ENCODE measurements at places on chromosomes 1 and 21.
A peak's percentile ranks its signal among the peaks of the same experiment; 100 is the strongest.

DNA sequence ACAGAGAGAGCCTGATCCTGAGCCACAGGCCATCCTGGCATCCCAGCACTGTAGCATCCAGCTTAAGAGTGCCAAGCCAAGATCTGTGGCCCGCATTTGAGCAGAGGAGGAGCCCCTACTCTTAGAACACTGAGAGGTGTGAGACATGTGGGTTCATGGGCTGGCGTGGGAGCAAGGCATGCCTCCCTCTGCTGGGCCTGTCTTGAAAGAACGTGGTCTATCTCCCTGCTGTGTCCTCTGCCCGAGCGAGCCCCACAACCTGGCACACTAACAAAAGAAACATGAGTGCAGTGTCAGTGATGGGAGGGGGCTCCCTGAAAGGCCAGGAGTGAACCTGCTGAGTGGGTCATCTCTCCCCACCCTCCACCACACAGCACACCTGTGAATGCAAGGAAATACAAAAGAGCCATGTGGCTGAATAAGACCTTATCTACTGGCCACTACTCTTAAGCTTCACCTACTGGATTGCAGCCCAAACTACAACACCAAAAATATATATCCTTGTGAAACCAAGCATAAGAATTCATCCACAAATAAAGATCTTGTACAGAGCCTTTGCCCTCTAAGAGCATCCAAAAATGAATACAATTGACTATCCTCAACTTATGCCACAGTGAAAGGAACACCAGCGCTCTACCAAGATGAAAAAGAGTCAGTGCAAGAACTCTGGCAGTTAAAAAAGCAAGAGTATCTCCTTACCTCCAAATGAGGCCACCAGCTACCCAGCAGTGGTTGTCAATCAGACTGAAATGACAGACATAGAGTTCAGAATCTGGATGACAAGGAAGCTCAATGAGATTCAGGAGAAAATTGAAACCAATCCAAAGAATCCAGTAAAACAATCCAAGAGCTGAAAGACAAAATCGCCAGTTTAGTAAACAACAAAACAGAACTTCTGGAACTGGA lies 259.4 kb upstream of the DAB1 start:
- DNase-seq, result no peak

DNA sequence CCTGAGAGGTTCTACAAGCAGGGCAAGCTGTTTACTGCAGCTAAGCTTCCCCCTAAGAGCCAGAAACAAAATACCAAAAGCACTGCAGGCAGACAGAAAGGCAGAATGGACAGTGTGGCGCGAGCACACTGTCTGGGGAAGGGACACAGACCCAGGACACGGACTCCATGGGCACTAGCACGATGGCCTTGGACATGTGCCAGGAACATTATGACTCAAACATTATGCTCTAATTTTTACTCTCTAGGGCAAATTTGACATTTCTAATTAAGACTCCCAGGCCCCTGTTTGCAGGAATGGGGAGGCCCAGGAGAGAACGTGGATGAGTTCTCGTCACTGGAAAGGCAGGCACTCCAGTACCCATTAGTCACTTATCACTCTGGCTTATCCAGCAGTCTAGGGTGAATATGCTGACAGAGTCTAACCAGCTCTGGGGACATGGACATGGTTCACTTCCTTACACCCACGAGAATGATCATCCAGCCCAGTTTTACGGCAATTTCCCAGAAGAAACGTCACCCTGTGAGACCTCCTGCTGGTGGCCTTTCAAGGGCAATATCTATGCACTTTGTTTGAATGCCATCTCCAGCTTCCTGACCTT lies 45.1 kb downstream of the CAPN8 start:
- DNase-seq, result no peak

DNA sequence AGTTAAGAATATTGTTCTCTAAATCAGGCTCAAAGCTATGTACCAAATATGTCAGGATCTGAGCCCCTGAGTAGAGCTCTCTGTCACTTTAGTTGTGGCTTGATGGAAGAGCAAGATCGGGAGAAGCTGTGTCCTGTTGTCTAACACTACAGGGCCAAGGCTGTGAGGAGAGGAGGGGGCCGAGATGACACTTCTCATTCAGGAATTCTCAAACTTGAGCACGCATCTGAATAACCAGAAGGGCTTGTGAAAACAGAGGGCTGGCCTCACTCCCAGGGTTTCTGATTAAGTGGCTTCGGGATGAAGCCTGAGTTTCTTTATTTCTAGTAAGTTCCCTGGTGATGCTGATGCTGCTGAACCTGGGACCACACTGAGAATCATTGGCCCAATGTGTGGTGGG lies 209.2 kb upstream of the DAB1 start:
- DNase-seq, result no peak

DNA sequence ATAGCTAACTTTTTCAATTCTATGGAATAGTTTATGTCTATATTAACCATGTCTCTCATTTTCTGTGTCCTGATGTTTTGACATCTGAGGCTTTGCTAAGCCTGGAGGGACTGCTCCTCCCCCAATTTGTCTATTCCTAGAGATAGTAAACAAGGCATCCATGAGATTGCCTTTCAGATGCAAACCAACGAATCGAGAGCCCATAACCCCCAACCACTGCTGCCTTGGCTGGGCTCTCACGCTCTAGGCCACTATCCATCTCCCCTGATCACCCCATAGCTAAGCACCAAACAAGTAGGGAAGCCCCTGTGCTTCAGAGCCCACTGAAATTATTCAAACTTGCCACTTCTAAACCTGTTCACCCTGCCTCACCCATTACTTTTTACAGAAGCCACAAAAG lies 437.7 kb downstream of the SETD4 start:
- no peak for DNase-seq

DNA sequence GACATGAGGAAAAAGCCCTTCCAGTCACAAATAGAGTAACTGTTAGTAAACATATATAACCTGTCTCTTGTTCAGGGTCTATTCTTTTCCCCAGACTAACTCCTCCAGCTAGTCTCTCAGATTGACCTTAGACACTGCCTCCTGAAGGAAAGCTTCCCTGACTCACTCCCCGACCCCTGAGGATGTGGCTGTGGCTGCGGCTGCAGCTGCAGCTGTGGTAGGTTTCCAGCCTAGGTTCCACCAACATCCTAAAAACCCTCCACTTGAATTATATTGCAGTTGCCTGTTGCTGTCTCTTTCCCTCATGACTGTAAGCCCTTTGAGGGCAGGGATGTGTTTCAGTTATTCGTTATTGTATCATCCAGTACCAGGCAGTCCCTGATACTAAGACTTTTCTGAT lies 132.9 kb upstream of the C1orf21 start:
- no peak for DNase-seq

DNA sequence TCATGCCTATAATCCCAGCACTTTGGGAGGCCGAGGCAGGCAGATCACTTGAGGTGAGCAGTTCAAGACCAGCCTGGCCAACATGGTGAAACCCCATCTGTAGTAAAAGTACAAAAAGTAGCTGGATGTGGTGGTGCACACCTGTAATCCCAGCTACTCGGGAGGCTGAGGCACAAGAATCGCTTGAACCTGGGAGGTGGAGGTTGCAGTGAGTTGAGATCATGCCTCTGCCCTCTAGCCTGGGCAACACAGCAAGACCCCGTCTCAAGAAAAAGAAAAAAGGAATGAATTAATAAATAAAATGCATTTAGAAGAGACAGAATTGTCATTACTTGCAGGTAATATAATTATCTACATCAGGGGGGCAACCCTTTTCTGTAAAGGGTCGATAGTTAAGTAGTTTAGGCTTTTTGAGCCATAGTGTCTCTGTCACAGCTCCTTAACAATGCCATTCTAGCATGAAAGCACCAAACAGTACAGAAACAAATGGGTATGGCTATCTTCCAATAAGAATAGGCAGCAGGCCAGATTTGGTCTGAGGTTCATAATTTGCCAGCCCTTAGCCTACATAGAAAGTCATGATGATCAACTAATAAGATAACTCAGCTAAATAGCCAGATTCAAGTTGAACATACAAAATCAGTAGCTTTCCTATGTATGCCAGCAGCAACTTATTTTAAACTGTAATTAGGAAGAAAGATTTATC lies 56.8 kb downstream of the RPRD2 start:
- no peak for DNase-seq

DNA sequence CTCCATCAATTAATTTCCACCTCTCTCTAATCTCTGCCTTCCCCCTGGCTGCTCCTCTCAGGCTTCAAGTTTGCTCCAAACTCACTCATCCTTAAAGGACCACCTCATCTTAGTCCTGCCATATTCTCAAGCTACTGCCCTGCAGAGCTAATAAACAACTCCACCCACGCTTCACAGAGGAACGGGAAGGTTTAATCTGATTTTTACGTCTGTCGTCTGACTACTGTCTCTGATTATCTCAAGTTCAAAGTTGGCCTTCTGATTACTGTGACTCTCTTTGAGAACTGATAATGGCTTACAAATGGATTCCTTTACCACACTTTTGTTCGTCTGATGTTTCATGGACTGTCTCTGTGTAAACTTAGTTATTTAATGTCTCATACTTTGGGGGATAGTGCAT lies 7.6 kb upstream of the CPT2 start:
- no peak for DNase-seq

DNA sequence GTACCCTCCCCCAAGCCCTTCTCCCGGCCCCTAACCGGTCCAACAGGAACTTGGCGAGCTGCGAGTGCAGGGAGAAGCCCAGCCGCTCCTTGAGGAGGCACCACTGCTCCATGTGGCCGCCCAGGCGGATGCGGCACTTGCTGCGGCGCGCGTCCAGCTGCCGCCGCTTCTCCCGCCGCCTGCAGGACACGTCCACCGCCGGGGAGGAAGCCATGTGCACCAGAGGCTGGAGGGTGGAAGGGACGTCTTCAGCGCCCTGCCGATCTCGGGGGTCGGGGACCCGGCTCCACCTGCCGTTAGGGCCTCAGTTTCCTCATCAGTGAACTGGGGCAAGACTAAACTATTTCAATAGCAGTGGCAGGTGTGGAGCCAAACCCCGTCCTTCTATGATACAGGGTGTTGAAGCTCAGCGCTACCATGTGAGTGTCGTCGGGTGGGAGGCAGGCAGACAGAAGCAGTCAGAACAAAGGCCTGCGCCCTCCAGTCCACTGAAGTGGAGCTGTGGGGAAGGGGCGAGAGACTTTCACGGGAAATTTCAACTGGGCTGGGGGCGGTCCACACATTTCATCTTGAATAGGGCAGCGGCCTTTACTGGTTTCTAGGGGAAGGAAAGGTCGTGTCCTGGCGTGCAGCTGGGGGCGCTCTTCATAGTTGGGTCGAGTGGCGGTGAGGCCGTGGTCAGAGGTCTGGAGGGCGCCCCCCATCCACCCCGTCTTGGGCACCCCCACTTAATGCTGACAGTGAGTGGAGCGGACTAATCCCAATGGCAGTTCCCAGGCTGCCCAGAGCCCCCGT lies 592 bp downstream of the ZNF692 start:
- DNase-seq, result peak; percentile 84

DNA sequence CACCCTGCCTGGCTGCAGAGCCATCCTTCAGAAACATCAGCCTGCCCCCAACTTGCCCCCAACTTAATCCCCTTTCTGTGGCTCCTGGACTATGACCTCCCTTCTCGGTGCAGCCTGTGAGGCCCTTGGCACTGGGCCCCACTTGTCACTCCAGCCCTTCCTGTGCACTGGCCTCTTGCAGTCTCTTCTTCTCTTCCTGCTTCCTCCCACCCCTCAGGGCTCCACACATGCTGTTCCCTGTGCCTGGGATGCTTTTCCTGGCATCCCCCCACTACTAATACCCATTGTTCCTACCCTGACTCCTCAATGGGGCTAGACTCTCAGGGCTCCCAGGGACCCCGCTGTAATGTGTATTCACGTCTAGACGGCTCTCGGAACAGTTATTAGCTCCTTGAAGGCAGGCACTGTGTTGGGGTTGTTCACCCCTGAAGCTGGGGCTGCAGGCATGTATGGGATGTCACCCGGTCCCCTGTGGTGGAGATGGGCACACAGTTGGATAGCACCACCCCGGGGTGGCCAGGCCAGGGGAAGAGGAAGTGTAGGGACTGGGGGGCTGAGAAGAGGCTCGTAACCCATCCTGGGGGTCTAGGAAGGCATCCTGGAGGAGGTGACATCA lies 4.5 kb downstream of the LDLRAD1 start:
- peak; percentile 49 for DNase-seq

DNA sequence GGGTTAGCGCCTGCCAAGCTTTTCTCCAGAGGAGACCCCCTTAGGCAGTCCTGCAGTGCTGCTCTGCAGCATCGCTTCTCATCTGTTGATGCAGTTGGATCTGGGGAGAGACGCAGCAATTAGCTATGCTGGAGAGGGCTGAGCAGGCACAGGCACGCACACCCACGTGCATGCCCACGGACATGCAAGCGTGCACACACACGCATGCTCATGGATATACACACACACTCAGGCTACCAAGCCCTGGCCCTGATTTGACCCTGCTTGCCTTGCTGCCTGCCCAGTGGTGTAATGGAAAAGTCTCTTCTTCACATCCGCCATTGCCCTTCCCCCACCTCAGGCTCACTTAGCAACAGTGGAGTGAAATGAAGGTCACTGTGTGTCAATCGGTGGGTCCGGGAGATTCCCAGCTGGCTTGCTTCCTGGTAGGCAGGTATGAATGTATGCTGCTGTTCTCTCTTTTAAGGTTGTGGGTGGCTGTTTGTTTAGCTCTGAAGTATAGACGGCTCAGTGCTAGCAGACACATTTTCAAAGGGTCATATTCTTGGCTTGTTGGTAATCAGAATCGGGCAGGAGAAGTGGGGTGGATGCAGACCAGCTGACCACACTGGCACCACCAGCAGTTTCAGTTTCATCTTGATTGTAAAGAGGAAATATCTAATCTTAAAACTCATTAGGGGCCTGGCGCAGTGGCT lies 9.5 kb downstream of the ATP1B1 start:
- DNase-seq, result no peak

DNA sequence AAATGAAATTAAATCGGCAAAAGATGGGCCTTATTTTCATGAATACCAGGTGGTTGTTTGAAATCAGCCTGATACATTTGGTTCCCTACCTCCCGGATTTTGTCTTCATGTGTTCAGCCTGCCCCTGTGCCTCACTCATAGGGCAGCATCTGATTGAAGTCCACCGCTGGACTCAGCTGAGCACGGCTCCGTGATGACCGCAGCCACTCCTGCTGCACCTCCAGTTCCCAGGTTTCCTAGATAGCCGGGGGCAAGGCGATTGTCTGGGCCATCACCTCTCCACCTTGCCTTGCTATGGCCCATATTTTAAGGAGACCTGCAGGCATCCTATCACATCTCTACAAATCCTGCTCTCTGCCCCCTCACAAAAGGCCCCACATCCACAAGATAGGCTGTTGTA lies 563.8 kb downstream of the NUF2 start:
- no peak for DNase-seq

GRCh38 chr21:16079830-16080229 lies 350.0 kb downstream of the USP25 start:
- no peak for DNase-seq

Measured in aorta (tissue), 5 donors.